8988T (cell line): ENCODE measurements at places on chromosomes 3 and 15.

DNA sequence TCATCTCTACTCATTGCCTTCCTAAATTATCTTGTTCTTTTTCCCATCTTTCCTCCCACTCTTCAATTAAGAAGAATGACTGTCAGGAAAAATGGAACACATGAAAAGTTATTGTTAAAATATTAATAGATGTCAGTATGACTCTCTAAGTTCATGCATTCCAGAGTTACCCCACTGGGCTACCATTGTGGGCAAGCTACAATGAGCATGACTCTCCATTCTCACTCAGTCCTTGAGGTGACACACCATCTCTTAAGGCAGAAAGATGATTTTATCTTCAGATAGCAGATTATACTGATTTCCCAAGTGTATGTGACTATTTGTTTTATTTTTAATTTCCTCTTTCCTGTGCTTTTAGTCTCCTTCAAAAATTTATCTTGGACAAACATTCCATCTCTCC, 144.3 kb downstream of the ALCAM start:
- no peak for DNase-seq

GRCh38 chr3:103181160-103181559, 746.3 kb downstream of the ZPLD1 start:
- no peak for DNase-seq

- no peak for DNase-seq
Observed at GRCh38 chr15:78035861-78036476, 41.5 kb downstream of the TBC1D2B start.

DNA sequence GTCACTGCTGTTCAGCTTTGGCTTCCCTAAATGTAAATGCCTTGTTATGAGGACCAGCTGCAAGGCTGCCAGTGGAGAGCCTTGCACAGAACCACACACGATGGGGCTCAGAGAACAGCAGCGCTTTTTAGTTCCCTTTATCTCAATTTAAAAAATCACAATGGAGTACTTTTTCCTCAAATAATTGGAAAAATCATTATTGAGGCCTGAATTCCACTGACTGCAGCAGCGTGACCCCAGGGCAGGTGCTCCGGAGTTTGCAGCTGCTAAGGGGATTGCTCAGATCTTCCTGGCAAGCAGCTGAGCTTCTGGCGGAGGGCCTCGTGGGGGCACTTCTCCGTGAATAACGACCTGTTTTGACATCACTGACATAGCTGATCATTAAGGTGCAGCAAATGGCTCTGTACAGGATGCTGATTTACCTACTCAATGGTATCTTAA, 245.6 kb upstream of the TRIM42 start:
- no peak for DNase-seq

DNA sequence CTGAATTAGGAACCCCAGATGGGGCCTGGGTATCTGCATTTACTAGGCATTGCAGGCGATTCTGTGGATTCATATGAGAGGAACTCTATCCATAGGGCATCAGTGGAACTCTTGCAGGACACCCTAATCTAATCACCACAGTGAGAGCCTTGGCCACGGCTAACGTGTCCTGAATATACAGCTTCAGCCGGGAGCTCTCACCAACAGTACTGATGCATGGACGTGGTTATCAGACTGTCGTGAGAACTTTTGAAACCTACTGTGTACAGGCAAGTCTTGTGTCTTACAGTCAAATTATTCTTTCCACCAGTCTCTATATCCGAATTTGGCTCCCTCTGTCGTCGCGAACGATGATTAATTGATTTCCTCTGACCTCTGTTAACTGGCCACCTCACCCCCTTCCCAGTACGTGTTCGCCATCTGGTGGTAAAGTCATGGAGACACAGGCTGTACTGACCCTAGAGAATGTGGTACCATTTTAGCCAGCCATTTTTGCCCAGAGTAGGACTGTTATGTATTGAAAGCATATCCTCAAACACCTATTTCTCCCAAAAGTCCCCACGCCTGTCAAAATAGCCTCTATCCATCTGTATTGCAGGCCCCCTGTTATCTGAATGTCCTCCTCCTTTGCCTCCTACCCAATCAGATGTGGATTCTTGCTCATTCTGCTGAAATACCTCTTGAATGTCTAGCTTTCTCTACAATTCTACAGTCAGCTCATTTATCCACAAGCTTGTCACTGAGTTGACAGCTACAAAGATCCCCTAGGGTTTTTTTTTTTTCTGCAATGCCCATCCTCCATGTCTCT, 39.7 kb downstream of the GLDN start:
- DNase-seq: peak; percentile 24

GRCh38 chr3:175267121-175267531, 408.0 kb downstream of the NAALADL2 start:
- DNase-seq: no peak

- no peak for DNase-seq
Observed at GRCh38 chr15:40263024-40263754, 19.7 kb downstream of the ANKRD63 start.

GRCh38 chr15:91946075-91946474, 92.6 kb downstream of the SLCO3A1 start:
- no peak for DNase-seq

DNA sequence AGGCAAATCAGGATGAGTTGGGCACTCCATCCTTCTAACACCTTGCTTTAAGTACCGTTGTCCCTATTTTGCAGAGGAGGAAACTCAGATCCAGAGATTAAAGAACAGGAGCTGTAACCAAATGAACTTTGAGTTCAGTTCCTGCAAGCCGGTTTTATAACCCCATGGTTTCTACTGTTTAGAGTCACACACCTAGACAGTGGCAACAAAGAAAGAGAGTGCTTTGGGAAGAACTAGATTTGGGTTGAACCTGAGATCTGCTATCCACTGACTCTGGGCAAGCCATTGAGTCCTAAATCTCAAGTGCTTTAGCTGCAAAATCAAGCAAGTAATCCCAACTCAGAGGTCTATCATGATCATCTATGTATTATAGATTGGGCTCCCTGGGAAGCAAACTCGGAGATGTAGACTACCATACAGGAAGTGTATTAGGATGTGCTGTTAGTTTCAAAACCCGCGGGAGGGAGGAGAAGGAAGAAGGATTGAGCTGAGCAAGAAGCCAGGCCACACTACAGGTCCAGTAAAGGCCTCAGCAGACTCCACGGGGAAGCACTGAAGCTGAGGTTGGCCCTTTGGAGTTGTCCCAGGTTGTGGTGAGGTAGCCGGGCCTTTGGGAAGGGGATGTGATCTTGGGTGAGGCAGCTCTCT, 42.2 kb downstream of the SRGAP3 start:
- DNase-seq: no peak
